ENCODE measurements at places on chromosomes 16 and 17.
A peak's percentile ranks its signal among the peaks of the same experiment; 100 is the strongest.

DNA sequence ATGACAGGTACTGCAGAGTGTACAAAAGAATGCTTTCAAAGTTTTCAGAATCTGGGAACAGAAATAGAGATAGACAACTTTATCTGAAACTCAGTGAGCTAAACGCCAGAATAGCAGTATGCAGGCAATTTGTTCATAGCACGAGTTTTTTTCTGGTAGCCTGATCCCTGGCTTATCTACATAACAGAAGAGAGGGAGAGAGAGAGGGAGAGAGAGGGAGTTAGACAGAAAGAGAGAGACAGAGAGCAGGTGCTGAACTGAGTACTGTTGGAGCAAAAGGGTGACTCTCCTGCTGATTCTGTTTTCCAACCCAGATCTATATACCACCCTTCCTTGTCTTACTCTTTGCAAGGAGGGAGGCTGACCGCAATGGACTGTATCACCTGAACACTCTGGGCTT, 388.0 kb upstream of the CA10 start:
- no peak for DNase-seq

GRCh38 chr17:82938873-82939620, 99.2 kb upstream of the ZNF750 start:
- DNase-seq, result no peak

GRCh38 chr17:47987240-47987835, 16.4 kb downstream of the CDK5RAP3 start:
- no peak for DNase-seq

DNA sequence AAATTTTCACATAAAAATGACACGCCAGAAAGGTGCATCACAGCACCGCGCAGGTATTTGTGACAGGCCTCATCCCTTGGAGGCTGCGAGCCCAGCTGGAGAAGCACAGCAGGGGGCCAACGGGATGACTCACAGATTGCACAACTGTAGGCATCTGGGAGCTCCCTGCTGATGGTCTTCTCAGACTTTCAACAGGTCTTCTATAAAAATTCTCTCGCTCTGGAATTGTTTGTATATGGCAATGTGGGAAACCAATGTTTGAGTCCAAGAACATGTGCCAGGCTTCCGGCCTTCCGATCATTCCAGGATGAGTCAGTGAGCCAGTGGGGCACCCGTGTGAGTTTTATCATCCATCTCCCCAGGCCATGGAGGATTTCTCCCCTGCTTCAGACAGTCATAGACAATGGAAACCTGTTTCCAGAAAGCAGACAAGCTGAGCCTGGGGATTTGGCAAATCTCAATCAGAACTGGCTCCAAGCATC, 24.1 kb upstream of the ADORA2B start:
- DNase-seq, result peak; percentile 51

- no peak for DNase-seq
Observed at GRCh38 chr17:60901242-60901641, 223.6 kb downstream of the BCAS3 start.

DNA sequence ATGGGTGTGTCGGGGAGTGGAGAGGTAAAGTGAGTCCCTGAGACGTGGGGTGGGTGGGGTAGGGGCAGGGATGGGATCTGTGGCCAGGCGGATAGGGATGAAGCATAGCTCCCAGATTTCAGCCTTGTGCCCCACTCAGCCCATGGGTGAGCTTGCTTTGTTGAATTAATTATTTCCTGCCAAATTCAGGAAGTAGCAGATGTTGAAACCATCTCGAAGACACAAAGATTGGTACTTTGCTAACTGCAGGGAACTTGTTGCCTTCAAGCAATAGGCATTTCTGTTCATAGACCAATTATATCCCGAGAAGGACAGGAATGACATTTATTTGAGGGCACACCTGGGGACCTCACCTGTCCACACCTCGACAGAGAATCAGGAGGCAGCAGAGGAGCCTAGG, 11.0 kb upstream of the C16orf74 start:
- no peak for DNase-seq

DNA sequence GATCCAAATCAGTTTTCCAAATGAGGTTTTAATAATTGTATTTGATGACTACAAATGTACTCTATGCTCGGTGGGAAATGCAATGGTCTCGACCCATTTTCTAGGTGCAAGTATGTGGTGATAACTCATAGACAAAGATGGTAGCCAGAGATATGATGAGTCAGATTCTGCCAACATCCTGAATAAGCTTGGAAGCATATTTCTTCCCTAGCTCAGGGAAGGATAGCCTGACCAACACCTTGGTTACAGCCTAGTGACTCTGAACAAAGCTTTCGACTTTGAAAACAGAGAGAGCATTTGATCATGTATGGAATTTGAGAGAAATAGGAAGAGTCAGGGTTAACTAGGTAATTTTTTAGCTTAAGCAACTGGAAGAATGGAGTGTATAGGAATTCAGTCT, 128.3 kb upstream of the MYOCD start:
- DNase-seq, result no peak

DNA sequence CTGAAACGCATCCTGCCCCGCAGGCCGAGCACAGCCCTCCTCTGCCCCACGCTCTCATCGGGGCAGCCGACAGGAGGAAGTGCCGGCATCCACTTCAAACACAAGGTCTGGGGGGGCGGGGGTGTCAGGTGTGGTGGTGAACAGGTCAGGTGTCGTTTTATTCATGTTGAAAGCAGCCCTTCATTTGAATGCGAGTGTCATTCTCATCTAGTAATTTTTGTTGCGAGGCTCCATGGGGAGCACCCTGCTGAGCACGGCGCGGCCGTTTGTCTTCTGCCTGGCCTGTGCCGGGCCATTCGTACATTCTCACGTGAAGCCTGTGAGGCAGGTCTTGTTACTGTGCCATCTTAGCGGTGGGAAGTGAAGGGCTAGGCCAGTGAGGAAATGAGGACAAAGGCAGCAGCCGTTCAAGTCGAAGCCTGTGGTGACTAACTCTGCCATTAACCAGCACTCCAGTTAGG, 1.9 kb downstream of the ACSF3 start:
- no peak for DNase-seq

GRCh38 chr17:46722662-46723285, 95.7 kb downstream of the WNT3 start:
- no peak for DNase-seq

- DNase-seq, result no peak
Observed at GRCh38 chr17:40864661-40865390, 2.2 kb downstream of the KRT12 start.

DNA sequence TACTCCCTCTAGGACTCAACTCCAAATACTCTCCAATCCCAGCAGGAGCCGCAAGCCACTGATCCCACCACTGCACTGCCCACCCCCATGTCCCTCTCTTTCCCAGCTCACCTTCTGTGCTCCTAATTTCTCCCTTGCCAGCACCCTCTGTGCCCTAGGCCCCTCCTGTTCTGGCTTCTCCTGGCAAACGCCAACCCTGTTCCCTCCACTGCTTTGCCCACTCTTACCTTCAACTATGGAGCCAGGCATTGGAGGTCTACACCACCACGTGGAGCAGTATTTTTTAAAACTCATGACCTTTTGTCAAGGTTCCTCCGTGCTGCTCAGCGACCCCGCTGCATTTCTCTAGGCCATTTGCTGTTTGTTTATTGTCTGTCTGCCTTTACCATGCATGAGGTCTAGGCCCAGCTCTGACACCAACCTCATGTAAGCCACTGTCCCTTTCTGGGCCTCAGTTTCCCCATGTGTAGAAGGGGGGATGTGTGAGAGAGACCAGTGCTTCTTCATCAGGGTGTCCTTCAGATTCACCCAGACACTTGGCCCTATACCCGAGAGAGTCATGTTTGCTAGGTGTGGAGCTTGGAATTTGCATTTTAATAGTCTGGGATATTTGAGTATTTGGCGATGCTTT, 4.6 kb downstream of the CCDC102A start:
- DNase-seq, result no peak

DNA sequence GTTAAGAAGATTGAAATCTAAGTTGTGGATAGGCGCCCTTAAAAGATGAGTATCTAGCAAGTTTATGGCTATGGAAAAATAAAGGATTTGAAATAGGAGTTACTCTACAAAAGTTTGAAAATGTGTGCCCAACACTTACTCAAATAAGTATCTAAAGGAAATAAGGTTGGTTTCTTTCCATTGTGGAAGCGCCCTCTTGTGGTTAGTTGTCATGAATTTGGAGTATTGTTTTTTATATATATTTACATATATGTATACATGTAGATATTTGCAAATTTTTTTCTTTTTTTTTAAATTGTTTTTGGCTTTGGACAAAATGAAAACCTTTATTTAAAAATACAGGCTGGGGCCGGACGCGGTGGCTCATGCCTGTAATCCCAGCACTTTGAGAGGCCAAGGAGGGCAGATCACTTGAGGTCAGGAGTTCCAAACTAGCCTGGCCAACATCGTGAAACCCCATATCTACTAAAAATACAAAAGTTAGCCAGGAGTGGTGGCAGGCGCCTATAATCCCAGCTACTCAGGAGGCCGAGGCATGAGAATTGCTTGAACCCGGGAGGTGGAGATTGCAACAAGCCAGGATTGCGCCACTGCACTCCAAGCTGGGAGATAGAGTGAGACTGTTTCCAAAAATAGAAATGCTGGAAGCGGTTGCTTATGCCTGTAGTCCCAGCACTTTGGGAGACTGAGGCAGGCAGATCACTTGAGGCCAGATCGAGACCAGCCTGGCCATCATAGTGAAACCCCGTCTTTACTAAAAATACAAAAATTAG, 24.0 kb upstream of the VPS4A start:
- peak; percentile 56 for DNase-seq

GRCh38 chr17:53406907-53407306, 415.8 kb upstream of the KIF2B start:
- DNase-seq, result no peak

DNA sequence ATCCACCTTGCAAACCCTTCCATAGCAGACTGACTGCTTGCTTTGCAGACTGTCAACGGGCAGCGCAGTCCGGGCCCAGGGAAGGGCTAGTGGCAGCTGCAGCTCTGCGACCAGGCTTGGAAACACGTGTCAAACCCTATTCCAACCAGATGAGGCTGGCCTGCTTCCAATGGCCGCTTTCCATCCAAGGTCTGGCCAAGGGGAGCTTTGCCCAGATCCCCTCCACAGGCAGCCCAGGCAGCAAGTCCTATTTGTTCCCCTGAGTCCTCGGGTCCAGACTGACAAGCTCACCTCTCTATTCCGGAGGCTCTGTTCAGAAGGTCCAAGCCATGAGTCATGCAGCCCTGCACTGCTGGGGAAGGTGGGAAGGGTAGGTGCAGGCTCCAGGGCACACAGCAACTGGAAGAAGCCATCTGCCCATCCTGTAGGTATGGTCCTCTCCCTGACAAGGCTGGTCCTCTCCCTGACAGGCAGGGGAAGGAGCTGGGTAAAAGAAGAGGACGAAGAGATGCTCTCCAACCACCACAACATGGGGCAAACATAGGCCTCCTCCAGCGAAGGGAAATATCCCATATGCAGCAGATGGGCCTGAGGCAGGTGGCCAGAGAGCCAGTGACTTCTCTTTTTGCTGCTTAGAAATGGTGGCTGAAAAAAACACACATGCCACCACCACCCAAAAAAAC, 22.6 kb upstream of the AXIN2 start:
- no peak for DNase-seq

GRCh38 chr16:12661656-12662172, 142.0 kb downstream of the CPPED1 start:
- DNase-seq, result peak; percentile 49

DNA sequence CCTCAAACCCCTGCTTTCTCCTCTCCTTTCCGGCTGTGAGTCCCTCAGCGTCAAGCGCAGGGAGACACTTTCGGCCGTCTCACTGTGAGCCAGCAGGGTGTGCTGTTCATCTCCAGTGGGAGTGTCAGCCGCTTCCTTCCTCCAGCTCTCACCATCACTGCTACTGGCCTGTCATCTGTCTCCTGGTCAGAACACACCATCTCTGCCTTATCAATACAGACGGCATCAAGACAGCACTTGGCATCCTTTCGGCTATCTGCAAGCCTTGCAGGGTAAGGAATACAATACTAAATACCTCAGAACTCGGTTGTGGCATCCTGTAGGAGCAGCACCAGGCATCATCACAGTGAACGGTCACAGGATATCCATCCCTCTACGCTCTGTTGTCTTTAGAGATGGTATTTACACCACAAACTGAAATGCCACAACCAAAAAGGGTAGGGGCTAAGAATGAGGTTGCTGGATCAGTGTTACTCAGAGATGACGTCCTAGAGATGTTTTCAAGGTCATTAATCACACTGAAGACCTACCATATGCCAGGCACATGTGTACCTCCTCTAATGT, 20.7 kb upstream of the CMTM4 start:
- DNase-seq, result no peak

DNA sequence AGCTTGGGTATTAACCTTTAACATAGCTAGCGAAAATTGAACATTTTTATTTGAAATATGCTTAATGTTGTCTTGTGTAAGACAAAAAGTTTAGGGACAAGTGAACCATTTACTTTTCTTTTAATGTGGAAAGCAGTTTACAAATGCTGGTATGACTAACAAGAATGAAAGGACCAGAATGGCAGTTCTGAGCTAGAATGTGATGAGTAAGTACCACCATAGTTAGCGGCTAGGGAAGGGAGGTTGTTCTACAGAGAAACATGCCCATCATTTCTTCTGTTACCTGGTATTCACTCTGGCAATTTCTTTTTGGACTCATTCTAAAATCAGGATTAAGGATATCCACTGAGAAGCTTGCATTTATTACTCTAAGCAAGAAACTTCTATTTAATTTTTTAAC, 121.1 kb downstream of the WWOX start:
- DNase-seq, result no peak

GRCh38 chr17:51627779-51628178, 367.4 kb downstream of the UTP18 start:
- no peak for DNase-seq

GRCh38 chr17:38352245-38353085, 821 bp downstream of the SOCS7 start:
- peak; percentile 66 for DNase-seq

DNA sequence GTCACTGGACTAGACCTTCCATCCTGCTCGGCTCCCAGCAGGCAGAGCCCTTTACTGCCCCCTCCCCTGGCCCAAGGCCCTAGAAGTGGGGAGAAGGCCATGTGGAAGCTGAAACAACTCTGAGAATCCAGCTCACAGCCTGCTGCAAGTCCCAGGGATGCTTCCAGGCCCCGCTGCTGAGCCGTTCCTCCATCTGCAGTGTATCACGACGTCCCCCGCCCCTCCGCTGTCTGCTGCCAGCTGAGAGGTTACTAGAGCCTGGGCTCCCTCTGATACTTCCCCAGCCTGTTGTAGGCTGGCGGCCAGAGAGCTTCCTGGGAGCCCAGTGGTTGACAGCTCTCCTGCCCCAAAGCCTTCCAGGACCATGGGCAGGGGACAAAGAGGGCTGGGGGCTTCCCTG, 118.2 kb downstream of the MGAT5B start:
- no peak for DNase-seq

GRCh38 chr16:53094013-53094630, 39.3 kb downstream of the CHD9 start:
- DNase-seq, result peak; percentile 72

GRCh38 chr16:64910356-64910755, 211.5 kb downstream of the CDH11 start:
- no peak for DNase-seq

DNA sequence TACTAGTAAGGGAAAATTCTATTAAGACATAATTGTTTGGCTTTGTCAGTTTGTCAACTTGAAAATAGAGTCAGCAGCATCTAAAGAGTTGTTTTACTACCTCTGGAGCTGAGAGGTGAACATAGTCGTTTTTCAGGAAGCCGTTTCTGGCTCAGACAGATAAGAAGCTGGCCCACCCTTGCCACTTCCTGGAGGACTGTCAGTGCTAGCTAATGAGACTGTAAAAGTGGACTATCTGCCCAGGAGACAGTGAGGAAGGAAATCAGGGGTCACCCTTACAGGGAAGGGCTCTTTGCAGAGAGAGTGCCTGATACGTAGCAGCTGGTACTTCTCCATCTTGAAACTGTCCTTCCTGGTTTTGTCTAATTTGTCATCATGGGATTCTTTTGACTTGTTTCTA, 328.7 kb downstream of the WWOX start:
- no peak for DNase-seq
